NCI-H748 treated with DMSO at 0.1 percent for 48 hours (cell line): ENCODE measurements at places on chromosomes 5 and 9.

DNA sequence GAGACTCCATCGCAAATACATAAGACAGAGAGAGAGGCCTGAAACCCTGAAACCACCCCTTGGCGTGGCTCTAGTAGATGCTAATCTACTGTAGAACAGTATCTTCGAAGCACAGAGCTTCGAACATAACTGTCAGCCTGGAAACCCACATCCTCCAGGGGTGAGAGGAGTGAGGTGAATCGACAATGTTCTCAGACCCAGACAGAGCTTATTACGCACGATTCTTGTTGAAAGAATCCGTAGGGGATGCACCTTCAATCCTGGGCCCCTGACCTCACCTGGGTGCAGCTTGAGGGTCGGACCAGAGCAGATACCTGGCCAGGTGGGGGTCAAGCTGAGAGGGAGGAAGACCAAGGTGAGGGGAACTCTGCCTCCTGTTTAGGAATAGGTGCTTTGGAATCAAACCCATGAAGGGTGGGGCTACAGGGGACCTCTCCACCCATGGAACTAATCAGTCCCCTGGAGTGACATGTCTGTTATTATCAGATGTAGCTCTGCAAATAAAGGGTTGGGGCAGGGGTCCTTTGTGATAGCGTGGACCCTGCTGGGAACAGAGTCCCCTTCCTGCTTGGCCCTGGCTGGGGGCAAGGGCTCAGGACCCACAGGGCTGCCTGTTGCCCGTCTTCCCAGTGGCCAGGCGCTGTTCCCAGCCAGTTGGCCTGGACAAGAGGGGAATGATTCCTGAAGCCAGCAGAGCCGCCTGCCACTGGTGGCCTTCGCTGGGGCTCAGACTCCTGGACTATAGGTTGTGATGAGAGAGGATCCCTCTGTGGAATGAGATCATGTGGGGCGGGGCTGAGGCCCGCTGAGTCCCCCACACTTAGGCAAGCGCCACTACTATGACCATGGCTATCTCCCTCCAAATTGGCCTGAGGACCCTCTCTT lies 41.2 kb downstream of the DBH start:
- DNase-seq = no peak

GRCh38 chr5:167533814-167534795 lies 757.3 kb upstream of the WWC1 start:
- no peak for DNase-seq

- no peak for DNase-seq
These were observed 821.8 kb upstream of the DMAC1 start for GRCh38 chr9:8621416-8621815.

- DNase-seq = peak; percentile 28
These were observed 627.9 kb upstream of the RORB start for GRCh38 chr9:73869264-73869663.

DNA sequence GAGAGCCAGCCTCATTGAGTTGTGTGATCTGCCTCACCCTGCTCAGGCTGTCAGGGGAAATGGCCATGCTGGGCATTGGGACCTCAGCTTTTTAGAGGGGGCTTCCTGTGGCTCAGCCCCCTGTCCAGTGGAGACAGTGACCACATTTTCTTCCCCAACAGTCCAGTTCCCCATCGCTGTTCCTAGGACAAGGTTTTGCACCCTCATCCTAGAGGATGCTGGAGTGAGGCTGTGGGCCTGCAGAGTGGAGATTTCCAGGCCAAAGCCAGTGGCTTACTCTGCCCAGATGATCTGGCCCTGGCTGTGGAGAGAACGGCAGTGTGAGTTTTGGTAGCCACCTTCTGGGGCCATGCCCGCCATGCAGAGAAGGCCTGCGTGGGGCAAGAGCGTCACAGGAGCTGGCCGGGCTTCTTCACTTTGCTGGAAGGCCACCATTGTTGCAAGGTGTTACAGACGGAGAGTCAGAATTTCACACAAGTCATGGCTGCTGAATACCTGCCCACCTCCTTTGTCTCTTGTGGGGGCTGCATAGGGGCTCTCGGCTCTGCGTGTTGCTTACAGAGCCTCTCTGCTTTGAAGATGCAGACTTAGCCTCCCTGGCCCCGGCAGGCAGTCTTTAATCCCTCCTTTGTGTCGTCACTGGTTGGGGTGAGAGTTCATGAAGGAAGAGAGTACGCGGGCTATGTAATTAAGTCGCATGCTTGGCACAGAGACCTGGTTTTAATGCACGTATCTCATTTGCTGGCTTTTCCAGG lies 35.2 kb upstream of the PITX1 start:
- DNase-seq = peak; percentile 2

DNA sequence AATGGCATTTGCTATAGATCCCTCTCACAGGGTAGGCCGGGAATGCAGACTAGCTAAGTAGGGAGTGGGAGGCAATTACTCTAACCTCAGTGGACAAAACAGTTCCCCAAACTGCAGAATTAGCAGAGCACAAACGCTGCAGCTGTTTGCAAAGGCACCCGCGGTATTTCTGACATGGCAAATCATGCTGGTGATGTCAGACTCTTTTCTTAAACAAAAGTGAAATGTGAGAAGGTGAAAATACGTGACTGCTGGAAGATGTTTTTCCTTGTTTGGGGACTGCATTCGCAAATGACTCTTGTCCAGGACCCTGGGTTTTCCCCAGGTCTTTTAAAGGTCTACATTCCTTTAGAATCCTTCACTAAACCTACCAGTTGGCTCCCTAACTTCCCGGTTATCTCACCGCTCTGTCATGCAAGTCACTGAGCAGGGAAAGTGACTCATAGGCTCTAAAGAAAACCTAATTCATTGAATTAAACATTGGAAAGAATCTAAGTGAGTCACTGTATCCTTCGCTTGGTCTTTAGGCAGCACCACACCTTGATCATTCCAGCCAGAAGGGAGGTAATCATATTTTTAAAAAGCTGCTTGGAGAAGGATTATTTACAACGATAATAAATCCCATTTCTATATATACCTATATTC lies 91.5 kb upstream of the DNAH5 start:
- no peak for DNase-seq

- no peak for DNase-seq
These were observed 195.1 kb downstream of the PCSK5 start for GRCh38 chr9:76085596-76085995.

GRCh38 chr5:143642791-143643190 lies 169.2 kb upstream of the HMHB1 start:
- DNase-seq = no peak

GRCh38 chr5:26843677-26844076 lies 194.7 kb downstream of the CDH9 start:
- no peak for DNase-seq

DNA sequence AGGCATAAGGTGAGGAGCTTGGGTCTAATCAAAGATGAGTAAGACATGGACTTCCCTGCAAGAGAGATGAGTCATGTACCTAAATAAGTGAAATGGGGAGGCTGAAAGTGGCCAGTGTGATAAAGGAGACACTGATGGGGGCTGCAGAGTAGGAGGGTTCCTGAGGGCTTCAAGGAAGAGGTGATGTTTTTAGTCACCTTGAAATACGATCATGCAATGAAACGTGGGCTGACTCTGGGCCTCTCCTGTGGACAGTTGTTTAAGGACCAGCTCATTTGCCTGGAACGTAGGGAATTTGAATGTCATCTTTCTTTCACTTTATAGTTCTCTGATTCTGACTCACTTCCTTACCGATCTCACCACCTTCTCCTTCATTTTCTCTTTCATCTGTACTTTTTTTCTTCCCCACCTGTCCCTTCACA lies 49.6 kb upstream of the CPLX2 start:
- DNase-seq = no peak

GRCh38 chr5:111681414-111682120 lies 75.4 kb downstream of the NREP start:
- no peak for DNase-seq

GRCh38 chr5:77751328-77752023 lies 24.7 kb downstream of the TBCA start:
- no peak for DNase-seq

GRCh38 chr5:129746876-129747275 lies 1.0 kb upstream of the MINAR2 start:
- no peak for DNase-seq

- DNase-seq = no peak
These were observed 23.6 kb downstream of the COL15A1 start for GRCh38 chr9:98967257-98967656.

DNA sequence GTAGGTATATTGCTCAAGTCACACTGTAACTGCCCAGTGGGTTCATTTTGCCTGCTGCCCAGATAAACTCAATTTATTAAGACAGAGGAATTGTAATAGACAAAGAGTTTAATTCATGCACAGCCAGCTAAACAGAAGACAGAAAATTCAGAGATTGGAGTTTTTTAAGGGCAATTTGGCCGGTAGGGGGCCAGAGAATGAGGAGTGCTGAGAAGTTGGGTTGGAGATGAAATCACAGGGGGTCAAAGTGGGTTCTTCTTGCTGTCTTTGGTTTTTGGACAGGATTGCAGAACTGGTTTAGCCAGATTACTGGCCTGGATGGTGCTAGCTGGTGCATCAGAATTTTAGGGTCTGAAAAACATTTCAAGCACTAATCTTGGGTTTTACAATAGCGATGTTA lies 20.7 kb upstream of the IL33 start:
- DNase-seq = no peak

DNA sequence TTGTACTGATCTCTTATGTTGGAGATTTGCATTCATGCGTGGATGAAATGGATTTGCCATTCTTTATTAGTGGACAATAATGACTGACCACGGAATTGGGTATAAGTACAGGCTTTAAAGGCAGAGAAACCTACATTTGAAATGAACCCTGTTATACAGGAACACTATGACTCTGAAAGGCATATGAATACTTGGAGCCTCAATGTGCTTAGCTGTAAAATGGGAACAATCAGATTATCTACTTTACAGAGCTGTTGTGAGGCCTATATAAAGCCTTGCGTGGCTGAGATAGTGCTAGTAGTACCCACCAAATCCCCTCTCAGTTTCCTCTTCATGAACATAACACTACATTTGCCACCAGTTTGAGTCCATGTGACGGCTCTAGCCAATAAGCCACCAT lies 18.9 kb upstream of the MGAT1 start:
- DNase-seq = no peak

- peak; percentile 63 for DNase-seq
These were observed 475.1 kb downstream of the DMRTA1 start for GRCh38 chr9:22921742-22922141.

GRCh38 chr5:146731909-146732659 lies 146.5 kb downstream of the PPP2R2B start:
- no peak for DNase-seq

DNA sequence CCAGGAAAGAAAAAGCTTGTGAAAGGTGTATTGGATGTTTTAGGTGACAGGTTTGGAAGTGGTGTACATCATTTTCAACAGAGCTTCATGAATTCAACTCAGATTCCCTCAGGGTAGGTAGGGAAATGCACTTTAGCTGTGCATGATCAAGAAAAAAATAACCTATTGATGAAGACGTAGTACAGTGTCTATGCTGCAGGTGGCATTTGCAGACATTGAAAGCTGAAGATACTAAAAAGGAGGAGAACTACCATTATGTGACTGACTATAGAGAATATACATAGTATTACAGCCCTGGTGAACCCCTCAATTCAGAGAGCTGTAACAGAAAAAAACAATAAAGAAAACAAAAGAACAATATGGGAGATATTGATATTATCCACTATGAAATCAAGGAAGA lies 2344.7 kb upstream of the ACO1 start:
- no peak for DNase-seq

DNA sequence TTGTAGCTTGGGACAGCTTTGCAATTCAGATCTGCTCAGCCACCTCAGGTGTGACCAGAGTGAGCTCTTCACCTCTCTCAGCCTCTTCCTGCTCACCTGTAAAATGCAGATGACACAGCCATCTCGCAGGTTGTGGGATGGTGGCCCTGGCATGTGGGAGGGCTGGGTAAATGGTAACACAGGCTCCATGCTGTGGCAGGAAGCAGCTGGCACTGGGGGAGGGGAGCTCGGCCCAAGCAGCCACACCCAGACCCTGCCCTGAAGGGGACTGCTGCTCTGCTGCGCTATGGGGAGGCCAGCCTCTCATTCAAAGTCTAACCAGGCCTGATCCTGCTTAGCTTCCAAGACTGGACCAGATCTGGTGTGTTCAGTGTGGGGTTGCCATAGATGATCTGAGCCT lies 24.1 kb downstream of the PHF2 start:
- peak; percentile 74 for DNase-seq

DNA sequence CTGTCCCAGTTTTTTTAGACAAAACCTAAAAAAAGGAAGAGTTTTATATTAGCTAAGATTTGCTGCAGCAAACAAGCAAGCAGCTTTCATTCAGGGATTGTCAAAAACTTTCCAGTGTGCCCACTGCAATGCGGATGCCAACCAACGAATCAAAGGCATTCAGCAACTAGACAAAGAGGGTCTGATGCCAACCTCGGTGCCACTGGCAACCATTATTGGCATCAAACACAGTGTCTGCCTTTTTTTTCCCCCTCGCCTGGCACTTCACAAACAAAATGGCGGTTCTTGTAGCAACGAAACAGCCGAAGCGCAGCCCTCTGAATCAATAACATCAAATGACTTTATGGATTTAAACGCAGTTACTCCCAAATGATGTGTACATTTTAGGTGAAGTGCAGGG lies 10.4 kb downstream of the NFIB start:
- no peak for DNase-seq

GRCh38 chr5:15501091-15501791 lies 1.3 kb downstream of the FBXL7 start:
- no peak for DNase-seq

GRCh38 chr5:108380531-108381349 lies 1.2 kb downstream of the FBXL17 start:
- peak; percentile 12 for DNase-seq

- no peak for DNase-seq
These were observed 53.1 kb downstream of the NDUFS4 start for GRCh38 chr5:53613536-53613935.

- DNase-seq = no peak
These were observed 58.6 kb upstream of the FNIP1 start for GRCh38 chr5:131855452-131855851.

GRCh38 chr9:94139672-94140417 lies 55.6 kb downstream of the PTPDC1 start:
- no peak for DNase-seq

DNA sequence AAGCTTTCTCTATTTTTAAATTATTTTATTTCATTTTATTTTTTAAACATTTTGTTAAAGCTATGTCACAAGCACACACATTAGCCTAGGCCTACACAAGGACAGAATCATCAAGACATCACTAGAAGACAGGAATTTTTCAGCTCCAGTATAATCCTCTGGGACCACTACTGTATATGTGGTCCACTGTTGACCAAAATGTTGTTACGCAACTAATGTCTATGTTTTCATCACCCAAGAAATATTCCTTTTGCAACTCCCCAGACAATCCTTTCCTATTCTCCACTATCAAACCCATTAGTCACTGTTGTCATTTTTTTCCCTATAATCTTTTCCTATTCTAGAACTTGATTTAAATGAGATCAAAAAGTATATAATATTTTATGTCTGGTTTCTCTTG lies 2371.7 kb upstream of the C9orf72 start:
- DNase-seq = no peak

DNA sequence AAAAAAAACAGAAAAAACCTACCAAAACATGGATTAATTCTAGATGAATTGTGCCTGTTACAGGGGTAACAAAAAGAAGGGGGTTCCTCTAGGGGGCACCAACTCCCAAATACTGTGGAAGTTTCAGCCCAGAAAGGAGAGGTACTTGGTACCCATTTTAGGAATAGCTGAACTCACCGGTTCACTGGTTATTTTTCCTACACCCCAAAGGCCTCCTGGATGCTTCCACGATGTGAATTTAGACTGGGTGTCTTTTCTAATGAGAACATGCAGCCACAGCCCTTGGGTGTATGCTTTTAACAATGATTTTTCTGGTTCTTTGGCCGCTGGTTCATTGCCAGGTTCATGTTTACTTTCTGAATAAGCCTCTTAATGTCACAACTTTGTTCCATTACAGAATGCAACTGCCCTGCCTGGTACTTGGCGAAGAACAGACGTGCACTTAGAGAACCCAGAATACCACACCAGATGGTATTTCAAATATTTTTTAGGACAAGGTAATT lies 46.7 kb downstream of the GARNL3 start:
- DNase-seq = no peak
